ENCODE measurements at places on chromosomes 11 and 22.
A peak's percentile ranks its signal among the peaks of the same experiment; 100 is the strongest.

DNA sequence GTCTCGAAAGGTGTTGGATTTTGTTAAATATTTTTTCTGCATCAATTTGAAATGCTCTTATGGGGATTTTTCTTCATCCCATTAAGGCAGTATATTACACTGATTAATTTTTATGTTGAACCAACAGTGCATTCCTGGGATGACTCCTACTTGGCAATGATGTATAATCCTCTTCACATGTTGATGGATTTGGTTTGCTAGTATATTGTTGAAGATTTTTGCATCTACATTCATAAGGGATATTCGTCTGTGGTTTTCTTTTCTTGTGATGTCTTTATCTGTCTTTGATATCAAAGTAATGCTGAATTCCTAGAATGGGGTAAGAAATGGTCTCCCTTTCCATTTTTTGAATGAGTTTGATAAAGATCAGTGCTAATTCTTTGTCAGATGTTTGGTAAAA lies 18.7 kb upstream of the SLC35C1 start:
- no peak for DNase-seq

- DNase-seq: no peak
These were observed 26.2 kb downstream of the MCM5 start for GRCh38 chr22:35425971-35426800.

DNA sequence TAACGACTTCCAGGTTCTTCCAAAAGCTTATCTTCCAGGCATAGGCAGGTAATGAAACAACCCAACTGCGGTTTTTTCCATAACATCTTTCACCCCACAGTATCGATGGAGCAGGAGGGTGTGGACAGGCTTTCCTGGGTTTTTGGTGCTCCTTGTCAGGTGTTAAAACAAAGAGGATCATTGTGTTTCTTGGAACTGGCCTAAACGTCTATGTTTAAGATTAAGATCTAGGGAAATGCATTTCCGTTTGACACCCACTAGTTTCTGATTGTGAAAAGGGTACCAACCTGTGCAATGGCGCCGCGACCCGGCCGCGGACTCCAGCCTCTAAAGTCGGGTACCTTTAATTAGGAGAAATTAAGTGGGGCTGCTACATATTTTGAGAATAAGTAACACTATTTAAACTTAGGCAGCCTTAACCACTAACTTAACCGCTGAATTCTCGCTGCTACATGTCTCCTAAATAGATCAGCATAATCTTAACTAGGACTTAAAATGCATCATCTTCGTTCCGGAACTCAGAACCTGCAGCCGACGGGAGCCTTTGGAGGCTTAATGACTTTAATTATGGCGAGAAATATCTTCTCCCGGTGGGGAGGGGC lies 31.5 kb downstream of the C22orf31 start:
- DNase-seq: no peak

GRCh38 chr11:30346068-30346688 lies 23.3 kb downstream of the ARL14EP start:
- peak; percentile 32 for DNase-seq

- DNase-seq: no peak
These were observed 44.9 kb downstream of the GRAMD1B start for GRCh38 chr11:123474994-123475393.

GRCh38 chr11:5004424-5005274 lies 10.0 kb downstream of the OR51L1 start:
- no peak for DNase-seq

DNA sequence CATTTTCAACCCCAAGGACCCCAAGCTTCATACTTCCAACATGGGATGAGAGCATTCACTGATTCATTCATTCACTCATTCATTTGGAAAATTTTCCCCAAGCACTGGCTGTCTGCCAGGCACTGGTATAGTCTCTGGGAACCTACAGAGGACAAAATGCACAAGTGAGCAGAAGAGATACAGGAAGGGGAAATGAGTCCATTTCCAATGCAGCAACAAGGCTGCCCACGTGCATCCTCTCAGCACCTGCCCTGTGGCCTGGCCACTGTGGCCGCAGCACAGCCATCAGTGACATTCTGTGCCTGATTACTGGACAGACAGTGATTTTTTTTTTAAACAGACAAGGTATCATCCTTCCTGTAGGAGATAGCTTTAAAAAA lies 96.0 kb upstream of the PITPNB start:
- no peak for DNase-seq

DNA sequence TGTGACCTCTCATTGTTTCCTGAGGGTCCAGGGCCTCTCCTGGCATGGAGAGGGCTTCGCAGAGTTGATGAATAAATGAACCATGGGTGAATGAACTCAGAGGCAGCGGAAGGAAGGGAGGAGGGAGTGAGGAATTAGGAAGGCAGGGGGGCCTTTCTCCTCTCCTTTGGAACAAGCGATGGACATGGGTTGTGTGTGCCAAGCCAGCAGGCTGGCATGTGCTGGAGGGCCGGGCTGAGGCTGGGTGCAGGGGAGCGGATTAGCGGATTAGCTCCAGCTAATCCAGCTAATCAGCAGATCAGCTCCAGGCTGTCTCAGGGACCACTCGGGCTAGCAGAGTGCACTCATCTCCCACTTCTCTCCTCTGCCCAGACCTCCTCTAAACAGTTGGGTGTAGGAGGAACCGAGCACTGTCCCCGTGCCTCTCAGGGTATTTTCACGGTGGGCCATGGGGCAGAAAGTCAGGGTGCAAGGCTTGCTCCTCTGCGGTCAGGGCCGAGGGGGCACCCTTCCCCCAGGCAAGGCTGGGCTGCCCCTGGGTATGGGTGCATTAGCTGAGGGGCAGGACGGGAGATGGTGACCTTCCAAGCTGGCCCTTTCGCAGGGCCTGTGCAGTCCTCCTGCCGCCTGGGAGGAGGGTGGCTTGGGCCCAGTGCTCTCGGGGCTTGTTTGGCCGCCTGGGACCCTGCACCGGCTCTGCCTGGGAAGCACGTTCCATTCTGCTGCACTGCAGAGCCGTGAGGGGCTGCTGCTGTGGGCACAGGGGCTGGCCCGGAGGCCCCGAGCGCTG lies 120.3 kb upstream of the B3GAT1 start:
- no peak for DNase-seq

DNA sequence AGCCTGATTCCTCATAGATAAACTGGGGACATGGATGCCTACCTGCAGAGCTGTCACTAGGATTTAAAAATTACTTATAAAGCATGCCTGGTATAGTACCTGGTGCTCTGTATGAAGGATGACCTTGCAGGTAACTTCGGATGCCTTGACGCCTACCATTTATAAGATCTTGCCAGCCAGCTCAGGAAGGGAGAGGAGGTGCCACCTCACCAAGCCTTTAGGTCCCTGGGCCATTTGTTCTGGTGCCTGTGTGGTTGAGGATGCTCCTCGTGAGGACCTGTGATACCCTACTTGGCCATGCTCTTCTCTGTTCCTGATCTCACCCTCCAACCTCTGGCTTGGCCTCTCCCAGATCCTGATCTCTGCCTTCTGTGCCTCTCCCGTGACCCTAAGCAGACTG lies 85.2 kb downstream of the FDX1 start:
- no peak for DNase-seq

GRCh38 chr11:103294516-103294915 lies 185.3 kb downstream of the DYNC2H1 start:
- no peak for DNase-seq

DNA sequence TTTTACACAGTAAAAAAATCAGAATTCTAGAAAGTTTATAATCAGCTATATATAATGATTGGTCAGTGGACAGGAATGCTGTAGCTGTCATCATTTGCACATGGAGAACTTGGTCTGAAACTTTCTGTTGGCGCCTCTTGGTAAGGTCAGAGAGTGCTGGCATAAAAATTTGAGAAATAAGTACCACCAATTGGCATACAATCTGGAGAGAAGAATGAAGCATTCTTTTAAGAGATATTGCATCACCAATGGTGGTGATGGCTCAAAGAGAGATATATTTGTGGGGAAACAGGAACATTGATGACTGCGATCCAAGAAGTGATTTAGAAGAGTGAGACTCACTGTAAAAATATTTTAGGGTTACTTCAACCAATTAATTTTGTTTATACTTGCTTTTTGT lies 19.8 kb upstream of the OOSP1 start:
- no peak for DNase-seq

DNA sequence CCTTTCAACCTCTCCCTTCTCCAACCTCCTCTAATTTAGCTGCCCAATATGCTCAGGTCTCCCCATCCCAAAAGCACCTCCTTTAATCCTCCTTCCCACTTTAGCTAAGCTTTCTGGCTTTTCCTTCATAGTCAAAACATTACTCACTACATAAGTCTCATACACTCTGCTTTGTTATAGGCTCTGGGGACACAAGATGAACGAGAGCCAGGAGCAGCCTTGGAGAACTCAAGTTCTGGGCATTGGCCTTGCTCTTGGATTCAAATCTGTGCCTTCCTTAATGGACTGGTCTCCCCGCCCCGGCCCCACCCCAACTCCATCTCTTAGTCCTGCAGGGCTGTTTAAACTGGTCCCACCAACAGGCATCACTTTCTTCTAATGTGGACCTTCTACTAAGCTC lies 11.4 kb upstream of the HPX start:
- no peak for DNase-seq

DNA sequence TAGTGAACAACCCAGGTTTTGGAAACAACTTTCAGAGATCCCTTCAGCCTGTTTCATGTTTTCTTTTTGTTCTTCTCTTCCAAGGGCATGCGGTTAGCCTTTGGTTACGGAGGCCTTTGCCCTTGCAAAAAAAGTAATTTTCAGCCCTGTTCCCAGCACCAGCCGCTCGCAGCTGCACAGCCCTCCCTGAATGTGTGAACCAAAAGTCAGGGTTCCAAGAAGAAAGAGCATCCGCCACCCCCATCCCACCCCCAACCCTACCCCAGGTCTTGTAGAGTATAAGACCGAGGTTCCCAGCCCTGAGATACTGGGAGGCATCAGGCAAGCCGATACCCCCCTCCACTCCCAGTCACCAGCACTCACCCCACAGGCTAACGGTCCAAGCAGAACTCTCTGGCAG lies 56.4 kb downstream of the IGLL1 start:
- no peak for DNase-seq

DNA sequence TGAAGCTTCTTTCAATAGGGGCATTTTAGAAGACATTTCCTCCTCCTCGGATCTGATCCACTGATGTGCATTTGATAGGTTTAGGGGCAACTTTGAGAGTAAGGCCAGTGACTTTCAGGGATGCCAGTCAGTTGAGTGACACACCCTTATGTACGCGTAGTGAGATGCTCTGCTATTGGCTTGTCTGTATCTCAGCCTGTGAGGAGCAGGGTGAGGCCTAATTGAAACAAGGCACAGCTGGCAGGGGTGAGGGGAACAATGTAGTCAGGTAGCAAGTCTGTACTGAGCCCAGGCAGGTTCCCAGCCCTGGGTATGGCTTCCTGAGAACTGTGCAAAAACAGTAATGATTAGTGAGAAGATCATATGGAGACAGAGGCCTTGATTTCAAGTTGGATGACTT lies 61.5 kb downstream of the STIM1 start:
- no peak for DNase-seq

DNA sequence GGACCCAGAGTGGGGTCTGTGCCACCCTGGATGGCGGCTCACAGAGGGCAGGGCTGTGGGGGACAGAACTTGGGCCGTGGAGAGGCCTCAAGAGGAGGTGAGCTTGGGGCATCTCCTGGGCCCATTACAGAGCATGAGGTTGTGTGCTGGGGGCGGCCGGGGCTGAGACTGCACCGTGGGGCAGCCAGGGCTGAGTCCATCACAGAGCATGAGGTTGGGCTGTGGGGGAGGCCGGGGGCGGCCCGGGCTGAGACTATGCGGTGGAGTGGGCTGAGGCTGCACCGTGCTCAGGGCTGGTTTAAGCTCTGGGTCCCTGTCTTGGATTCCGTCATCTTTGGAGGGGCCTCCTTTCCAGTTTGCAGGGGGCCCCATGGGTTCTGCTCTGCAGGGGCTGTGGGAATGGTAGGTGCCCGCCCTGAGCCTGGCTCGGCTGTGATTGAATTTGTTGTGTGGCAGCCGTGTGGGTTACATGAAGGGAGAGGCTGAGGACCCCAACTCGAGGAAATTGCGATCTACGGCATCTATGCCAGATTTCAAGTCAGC lies 38.1 kb upstream of the MUC5AC start:
- DNase-seq: no peak

DNA sequence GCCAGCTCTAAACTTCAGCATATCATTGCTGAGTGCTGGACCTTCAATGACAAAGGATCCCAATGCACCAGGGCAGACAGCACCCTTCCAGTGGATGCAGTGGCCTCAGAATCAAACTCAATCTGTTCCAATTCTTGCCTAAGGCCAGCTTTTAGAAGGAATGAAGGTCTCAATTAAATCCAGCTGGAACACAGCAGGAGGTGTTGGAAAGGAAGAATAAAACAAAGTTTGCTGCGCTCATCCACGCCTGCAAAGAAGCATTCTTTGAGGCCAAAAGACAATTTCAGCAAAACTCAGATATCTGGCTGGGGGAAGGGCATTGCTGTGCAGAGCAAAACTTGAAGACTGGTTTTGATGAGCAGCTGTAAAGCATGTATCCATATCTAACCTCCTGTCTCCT lies 120.7 kb downstream of the CCDC81 start:
- no peak for DNase-seq

- DNase-seq: no peak
These were observed 121.3 kb downstream of the APOL5 start for GRCh38 chr22:35838855-35839576.

DNA sequence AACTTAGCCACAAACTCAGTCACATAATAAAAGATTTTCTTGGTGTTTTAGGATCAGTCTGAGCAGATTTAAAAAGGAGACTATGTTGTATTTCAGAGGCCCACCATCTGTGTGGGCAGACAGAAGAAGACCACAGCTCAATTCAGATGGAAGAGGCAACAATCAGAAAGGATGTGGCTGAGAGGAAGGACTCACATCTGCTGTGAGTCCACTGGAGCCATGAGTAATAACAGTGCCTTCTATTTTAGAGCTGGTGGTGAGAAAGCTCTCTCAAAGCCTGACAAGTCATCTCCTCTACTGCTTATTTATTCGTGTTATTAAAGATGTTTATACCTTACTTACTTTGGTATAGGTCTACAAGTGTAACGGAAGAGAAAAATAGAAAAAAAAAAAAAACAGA lies 357.2 kb downstream of the OPCML start:
- no peak for DNase-seq

- DNase-seq: no peak
These were observed 3.5 kb downstream of the C11orf91 start for GRCh38 chr11:33696931-33697638.

- no peak for DNase-seq
These were observed 861.6 kb downstream of the METTL15 start for GRCh38 chr11:28969832-28970231.

DNA sequence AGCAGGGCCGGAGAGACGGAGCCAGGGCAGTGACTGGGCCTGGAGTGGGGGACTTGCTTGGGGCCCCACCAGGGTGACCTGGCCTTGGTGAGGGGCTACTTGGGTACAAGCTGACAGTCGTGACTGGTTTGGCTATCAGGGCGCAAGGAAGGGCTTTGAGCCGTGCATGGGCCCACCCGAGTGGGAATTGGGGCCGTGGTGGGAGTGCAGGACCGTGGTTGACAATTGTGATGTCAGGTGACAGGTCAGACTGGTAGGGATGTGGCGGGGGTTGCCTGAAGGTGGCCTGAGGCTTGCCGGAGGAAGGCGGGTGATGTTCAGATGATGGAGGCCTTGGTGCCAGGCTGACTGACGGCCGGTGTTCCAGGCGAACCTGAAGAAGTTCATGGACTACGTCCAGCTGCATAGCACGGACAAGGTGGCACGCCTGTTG lies 5.6 kb downstream of the SHANK3 start:
- DNase-seq: no peak

GRCh38 chr11:95923439-95923727 lies 524 bp downstream of the MTMR2 start:
- no peak for DNase-seq

GRCh38 chr11:36295926-36296325 lies at the start of gene PRR5L:
TSS of gene PRR5L (plus strand) at chr11:36296288. CDS start at chr11:36401122, 104,834 bp downstream.
- DNase-seq: no peak

- DNase-seq: no peak
These were observed 1330.2 kb downstream of the LRRC4C start for GRCh38 chr11:40129266-40129665.
